Hindlimb muscle (tissue), 1 donor: ENCODE measurements at places on chromosomes 3 and 15.

DNA sequence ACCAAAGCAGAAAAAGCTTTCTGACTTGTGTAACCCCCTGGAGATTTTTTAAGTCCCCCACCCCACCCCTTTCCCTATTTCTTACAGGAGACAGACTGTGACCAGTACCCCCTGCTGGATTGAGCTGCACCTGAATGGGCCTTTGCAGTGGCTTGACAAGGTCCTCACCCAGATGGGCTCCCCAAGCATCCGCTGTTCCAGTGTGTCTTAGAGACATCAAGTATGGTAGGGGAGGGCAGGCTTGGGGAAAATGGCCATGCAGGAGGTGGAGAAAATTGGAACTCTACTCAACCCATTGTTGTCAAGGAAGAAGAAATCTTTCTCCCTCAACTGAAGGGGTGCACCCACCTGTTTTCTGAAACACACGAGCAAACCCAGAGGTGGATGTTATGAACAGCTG, 64.1 kb downstream of the AAGAB start:
- DNase-seq: no peak

- no peak for DNase-seq
Observed at GRCh38 chr15:34358367-34358766, 8.6 kb downstream of the LPCAT4 start.

DNA sequence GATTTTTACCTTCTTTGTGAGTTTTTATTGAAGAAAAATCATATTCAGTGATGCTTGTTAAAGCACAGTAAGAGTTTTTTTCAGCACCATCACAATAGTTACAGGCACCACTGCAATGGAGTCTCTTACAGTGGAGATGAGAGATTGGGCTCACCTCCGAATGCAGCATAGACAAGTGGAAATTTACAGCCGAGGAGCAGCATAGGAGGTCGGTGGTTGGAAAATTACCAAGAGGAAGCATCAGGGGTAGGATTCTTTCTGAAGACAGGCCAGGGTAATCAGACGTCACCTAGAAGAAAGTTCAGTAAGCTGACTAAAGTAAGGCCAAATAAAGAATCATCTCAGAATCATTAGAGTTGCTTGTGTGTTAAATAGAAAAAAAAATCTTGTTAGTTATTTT, 491.6 kb downstream of the RBMS3 start:
- DNase-seq: no peak

- no peak for DNase-seq
Observed at GRCh38 chr3:61955483-61955882, 394.1 kb downstream of the PTPRG start.

- DNase-seq: no peak
Observed at GRCh38 chr15:88627463-88627862, 6.3 kb downstream of the AEN start.

DNA sequence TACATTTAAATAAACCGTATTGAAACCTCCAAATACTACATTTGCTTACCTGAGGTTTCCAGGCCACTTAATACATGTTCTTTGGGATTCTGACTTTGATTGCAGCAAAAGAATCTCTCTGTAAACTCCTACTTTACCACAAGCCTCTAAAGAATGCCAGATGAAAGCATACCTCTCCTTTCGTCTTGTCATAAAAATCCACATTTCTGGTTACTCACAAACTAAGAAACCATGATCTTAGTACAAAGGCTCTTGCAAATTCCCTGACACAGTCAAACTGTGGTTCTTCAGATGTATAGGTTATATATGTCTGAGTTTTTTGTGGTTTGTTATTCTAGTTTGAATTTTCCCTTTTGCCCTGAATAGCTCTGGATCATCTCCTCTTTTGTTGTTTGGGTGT, 188.4 kb downstream of the RAP2B start:
- no peak for DNase-seq

DNA sequence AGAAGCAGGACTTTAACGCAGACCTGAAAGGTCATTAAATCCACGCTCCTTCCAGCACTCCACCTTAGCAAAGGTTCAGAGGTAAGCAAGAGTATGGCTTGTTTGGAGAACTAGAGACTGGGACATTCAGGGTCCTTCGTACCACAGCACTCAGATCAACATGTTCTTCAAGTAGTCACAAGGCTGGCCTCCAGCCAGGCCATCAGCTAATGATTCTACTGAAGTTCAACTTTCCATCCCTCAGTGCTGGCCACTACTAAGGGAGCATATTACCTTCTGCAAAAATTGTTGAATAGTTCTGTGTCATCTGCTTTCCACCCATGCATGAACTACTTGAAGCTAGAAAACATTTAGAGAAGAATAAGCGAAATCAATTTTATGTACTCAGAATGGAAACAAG, 17.6 kb downstream of the CD200R1L start:
- no peak for DNase-seq

GRCh38 chr15:28265334-28266019, 56.5 kb downstream of the HERC2 start:
- no peak for DNase-seq

- DNase-seq: no peak
Observed at GRCh38 chr3:98705694-98706093, 57.4 kb upstream of the ST3GAL6 start.

DNA sequence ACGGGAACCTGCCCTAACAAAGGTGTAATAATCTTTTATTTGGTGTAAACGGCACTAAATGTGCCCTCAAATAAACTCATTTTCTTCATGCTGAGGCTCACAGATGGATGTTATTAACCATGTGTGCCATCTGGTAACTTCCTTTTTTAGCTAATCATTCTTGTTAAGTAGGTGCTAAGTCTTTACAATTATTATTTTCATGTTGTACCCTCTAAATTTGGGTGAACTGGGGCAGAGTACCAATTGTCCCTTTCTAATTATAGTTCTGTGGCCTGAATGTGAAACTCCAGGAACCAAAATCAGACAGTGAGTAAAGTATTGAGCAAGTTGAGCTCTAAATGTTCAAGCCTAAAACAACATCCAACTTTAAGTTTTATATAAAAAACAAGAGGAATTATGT, 220.7 kb upstream of the CADM2 start:
- no peak for DNase-seq

- DNase-seq: no peak
Observed at GRCh38 chr3:170502297-170502696, 83.6 kb downstream of the SLC7A14 start.

DNA sequence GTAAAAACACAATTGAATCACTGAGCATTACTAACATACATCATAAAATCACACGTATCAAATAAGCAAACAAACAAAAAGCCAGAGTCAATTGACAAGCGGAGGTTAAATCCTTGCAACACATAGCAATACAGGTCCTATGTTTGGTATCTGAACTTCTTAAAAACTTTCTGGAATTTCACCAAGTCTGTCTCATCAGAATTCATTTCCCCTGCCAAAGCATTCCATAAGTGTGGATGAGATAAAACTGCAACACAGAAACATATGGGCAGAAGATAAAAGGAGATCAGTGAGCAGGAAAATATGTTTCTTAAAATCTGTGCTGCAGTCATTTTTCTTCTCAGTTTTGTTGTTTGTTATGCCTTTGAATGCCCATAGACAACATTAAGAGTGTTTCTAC, 1155.5 kb downstream of the TBL1XR1 start:
- DNase-seq: no peak

DNA sequence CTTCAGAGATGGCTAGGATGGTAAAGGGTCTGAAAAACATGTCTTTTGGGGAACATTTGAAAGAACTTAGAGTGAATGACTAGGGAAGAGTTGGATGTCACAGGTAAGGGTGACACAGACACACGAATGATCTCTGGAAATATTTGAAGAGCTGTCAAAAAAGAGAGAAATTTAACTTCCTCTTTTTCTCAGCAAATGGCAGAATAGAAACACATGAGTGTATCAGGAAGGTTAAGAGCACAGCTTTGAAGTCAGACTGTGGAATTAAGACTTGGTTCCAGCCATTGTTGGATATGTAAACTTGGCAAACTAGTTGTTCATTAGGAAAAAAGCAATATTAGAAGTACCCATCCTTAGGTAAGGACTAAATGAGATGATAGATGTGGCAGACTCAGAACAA, 117.7 kb downstream of the IMPG2 start:
- no peak for DNase-seq

DNA sequence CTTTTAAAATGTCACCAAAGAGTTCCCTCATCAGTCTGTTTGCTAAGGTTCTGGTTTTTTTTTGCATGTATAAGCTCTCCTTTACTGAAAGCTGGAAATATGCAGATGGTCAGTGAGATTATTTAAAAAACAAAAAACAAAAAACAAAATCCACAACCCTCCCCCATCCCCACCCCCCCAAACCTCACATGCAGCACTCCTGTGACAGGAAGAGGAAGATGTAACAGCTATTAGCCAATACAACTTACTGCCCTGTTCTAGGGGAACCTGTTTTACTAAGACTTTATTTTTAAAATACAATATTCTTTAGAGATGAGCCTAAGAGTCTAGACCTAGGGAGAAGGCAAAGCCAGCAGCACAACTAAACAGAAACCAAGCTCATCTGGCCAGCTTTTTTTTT, 39.5 kb downstream of the ANP32A start:
- no peak for DNase-seq

- no peak for DNase-seq
Observed at GRCh38 chr3:38157595-38157994, 7.7 kb upstream of the OXSR1 start.

DNA sequence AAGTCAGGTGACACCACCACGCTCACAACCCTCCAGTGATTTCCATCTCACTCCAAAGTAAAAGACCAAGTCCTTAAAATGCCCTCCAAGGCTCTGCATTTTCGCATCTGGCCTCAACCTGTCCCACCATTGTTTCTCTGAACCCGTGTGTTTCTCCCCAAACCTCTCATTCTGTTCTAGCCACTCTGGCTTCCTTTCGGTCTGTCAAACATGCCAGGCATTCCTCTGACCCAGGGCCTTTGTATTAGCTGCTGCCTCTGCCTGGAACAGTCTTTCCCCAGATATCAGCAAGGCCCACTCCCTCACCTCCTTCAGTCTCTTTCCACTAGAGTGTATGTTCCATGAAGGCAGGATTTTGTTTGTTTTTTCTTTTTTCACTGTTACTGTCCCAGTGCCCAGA, 16.0 kb downstream of the MAP2K5 start:
- DNase-seq: no peak

- no peak for DNase-seq
Observed at GRCh38 chr15:68582864-68583263, 4.1 kb downstream of the CORO2B start.

GRCh38 chr15:24734396-24734795, 58.8 kb downstream of the NPAP1 start:
- DNase-seq: no peak

GRCh38 chr15:87667643-87668042, 588.9 kb downstream of the NTRK3 start:
- no peak for DNase-seq

- no peak for DNase-seq
Observed at GRCh38 chr3:41167722-41168497, 31.4 kb upstream of the CTNNB1 start.

DNA sequence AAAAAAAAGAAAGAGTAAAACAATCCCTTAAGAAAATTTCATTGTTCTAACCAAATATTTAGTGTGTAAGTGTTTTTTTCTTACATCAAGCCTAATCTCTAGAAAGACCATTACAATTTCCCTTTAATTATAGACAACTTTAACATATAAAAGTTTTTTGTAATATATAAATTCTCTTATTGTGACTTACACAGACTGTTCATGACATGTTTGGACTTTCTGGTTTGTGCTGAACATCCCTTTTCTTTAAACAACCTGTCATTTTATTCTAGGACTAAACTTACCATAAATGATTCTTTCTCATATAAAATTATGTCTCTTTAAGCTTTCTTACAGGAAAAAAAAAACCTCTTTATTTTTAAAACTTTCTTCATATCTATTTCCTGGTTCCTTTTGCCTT, 13.0 kb upstream of the BTLA start:
- no peak for DNase-seq

DNA sequence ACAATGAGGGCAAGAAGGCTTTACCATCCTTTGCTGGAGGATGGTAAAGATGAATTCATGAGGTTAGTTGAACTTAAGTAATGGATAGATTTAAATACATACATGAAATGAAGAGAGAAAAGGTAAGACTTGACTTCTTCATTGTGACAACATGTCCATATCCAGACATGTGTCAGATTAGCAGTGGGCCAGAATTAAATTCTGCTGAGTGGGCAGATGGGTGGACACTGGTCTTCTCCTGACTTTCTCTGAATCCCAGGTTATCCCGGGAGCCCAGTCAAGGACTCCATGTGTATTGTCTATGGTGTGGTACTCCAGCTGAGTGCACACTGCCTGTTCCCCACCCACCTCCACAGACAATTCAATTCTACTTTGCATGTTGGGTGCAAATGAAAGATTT, 603.1 kb downstream of the NLGN1 start:
- DNase-seq: no peak

- no peak for DNase-seq
Observed at GRCh38 chr3:102672305-102672704, 237.5 kb downstream of the ZPLD1 start.

DNA sequence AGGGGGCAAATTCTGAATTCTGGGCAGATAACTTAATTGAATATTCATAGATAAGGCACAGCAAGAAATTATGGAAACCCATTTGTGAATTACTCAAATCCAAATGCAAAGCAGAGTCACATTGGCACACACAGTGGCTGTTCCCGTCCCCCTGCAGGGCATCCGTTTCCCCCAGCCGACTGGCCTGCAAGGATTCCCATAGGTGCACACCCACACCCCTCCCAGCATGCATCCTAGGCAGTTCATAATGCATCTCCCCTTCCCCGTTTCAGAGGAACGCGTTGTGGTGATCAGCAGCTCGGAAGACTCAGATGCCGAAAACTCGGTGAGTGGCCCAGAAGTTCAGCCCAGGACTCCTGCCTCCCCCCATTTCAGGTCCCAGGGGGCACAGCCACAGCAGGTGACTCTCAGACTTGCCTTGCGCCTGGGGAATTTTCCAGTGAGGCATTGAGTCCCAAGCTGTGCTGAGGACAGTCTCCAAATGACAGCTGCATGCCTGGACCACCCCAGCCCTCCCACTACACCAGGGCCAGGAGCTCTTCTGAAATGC, 39.8 kb downstream of the PML start:
- no peak for DNase-seq

DNA sequence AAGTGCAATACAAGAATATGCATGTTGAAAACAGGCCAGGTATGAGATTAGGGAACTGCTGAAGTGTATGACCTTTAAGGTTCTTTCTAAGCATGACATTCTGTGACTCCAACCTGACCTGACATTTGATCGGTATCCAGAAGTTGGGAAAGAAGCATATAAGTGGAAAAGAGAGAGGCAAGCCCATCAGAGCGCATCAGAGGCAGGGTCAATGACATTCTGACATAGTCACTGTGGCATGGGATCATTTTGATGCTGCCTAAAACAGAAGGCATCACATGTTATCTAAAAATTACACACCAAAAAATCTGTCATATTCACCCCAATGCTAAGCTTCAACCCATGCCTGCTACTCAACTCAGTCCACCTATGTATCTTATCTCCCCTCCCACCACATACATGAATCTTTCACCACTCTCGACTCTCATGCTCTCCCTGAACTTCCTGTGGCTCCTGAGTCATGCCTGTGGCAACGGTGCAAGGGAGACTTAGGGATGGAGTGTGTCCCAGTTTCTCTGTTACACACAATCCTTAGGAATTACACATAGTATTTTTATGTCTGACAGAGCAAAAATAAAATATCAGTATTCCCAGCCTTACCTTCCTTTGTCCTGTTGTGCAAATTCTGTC, 20.5 kb upstream of the LRRN1 start:
- no peak for DNase-seq
